ENCODE measurements at places on chromosomes 2 and 18. TPM values are rescaled to one million over a fixed set of nuclear protein-coding genes. Genes with fewer than 3 reads are reported as not detected.

- no peaks in the 10 kb centered on the region for H3K4me1 ChIP-seq
- H3K27ac ChIP-seq, result no peak overlapping the region
- H3K4me3 ChIP-seq, result no peak overlapping the region
- no peaks in the 10 kb centered on the region for H3K27me3 ChIP-seq
- H3K36me3 ChIP-seq, result no peaks in the 10 kb centered on the region
Measured at GRCh38 chr18:1092228-1092627, 187.6 kb downstream of the ADCYAP1 start.

- peak overlapping the region; percentile 74 for H3K4me3 ChIP-seq
- H3K27ac ChIP-seq, result peak overlapping the region; percentile 54
- H3K4me1 ChIP-seq, result no peaks in the 10 kb centered on the region
- no peaks in the 10 kb centered on the region for H3K27me3 ChIP-seq
- H3K36me3 ChIP-seq, result no peaks in the 10 kb centered on the region
Measured at GRCh38 chr18:34977838-34978532, 63.2 kb upstream of the MAPRE2 start.

GRCh38 chr2:233165895-233166661 is 85.4 kb upstream of the ATG16L1 start:
- no peaks in the 10 kb centered on the region for H3K27me3 ChIP-seq
- H3K4me1 ChIP-seq, result peaks cover 21% of the 10 kb centered on the region
- no peak for DNase-seq
- H3K27ac ChIP-seq, result no peak overlapping the region
- H3K4me3 ChIP-seq, result no peak overlapping the region

DNA sequence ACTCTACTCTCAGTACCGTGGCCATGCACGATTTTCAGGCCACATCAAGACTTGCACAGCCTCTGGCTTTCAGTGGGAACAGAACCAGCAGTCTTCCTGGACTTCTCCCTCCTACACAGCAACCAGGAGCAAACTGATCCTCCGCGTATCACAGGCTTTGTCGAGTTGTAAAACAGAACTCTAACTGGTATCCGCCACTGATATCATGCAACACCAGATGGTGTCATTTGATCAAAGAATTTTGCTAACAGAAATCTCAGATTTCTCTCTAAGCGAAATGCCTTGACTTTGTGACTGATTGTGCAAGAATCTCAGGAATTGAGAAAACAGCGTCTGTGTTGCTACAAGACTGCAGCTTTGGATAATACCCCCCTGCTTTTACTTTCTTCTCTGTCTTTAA is 85.7 kb downstream of the COPS8 start:
- H3K4me1 ChIP-seq, result no peaks in the 10 kb centered on the region
- no peaks in the 10 kb centered on the region for H3K36me3 ChIP-seq
- DNase-seq, result no peak
- no peak overlapping the region for H3K27ac ChIP-seq
- H3K4me3 ChIP-seq, result no peak overlapping the region

Gene LRRC30
- total RNA-seq, result not detected

DNA sequence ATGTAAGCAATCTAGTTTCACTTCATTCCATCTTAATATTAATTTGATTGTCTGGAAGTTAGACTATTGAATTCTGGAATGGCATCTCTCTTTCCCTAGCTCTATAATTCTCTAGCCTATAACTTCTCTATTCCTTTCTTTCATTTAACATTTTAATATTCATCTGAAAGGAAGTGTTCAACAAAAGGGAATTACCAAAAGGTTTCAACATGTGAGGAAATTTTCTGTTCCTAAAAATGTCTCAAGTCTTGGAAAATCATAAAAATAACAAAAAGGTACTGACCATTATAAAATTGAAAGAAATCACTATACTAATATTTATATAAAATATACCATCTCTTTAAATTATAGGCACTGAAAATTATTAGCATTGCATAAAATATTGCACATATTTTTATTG is 228.7 kb downstream of the TXNL1 start:
- H3K4me1 ChIP-seq, result no peaks in the 10 kb centered on the region
- no peak overlapping the region for H3K27ac ChIP-seq
- no peaks in the 10 kb centered on the region for H3K36me3 ChIP-seq
- DNase-seq, result no peak
- no peaks in the 10 kb centered on the region for H3K27me3 ChIP-seq
- no peak overlapping the region for H3K4me3 ChIP-seq

GRCh38 chr2:119491776-119492525 is 32.3 kb downstream of the SCTR start:
- H3K27me3 ChIP-seq, result no peaks in the 10 kb centered on the region
- H3K36me3 ChIP-seq, result no peaks in the 10 kb centered on the region
- no peak overlapping the region for H3K4me3 ChIP-seq
- DNase-seq, result no peak
- H3K4me1 ChIP-seq, result no peaks in the 10 kb centered on the region

DNA sequence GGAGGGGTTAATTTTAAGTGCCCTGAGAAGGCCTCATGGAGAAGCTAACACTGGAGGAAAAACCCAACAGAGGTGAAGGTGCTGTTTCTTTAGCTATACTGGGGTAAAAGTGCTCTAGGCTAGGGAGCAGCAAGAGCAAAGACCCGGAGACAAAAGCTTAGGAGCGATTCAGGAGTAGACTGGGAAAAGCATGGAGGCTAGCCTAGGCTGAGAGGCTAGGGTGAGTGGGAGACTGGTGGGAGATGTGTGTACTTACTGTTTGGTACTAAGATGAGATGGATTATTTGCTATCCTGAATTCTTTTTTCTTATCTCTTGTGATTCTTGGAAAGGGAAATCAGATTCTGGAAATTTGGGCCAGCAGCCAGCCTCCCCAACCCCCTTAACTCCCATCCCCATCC is 2.0 kb downstream of the GIGYF2 start:
- no peaks in the 10 kb centered on the region for H3K27me3 ChIP-seq
- peaks cover 37% of the 10 kb centered on the region for H3K4me1 ChIP-seq
- DNase-seq, result no peak
- H3K27ac ChIP-seq, result no peak overlapping the region
- peaks cover 7% of the 10 kb centered on the region for H3K36me3 ChIP-seq

- H3K36me3 ChIP-seq, result no peaks in the 10 kb centered on the region
- H3K27ac ChIP-seq, result no peak overlapping the region
- H3K4me3 ChIP-seq, result no peak overlapping the region
- no peaks in the 10 kb centered on the region for H3K27me3 ChIP-seq
Measured at GRCh38 chr18:48304906-48305693, 104.1 kb downstream of the ZBTB7C start.

DNA sequence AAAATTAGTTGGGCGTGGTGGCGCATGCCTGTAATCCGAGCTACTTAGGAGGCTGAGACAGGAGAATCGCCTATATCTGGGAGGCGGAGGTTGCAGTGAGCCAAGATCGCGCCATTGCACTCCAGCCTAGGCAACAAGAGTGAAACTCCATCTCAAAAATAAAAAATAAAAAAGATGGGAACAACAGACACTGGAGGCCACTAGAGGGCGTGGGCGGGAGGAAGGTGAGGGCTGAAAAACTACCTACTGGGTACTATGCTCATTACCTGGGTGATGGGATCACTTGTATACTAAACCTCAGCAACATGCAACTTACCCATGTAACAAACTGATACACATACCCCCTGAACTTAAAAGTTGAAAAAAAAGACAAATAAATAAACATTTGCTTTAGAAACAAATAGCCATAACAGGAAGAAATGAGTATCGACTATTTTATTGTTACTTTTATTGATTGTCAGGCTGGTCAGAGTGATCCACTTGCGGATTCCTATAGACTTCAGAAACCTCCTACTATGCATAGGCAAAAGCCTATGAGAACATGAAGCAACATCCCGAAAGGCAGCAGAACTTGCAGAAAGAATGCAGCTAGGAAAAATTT is 61.0 kb downstream of the TMEM163 start:
- H3K27me3 ChIP-seq, result no peaks in the 10 kb centered on the region
- no peak overlapping the region for H3K4me3 ChIP-seq

GRCh38 chr2:240250985-240251847 is 110.8 kb upstream of the OTOS start:
- H3K4me1 ChIP-seq, result no peaks in the 10 kb centered on the region
- no peaks in the 10 kb centered on the region for H3K36me3 ChIP-seq
- no peak overlapping the region for H3K27ac ChIP-seq
- no peak for DNase-seq
